ENCODE measurements at places on chromosomes 13 and 19.

DNA sequence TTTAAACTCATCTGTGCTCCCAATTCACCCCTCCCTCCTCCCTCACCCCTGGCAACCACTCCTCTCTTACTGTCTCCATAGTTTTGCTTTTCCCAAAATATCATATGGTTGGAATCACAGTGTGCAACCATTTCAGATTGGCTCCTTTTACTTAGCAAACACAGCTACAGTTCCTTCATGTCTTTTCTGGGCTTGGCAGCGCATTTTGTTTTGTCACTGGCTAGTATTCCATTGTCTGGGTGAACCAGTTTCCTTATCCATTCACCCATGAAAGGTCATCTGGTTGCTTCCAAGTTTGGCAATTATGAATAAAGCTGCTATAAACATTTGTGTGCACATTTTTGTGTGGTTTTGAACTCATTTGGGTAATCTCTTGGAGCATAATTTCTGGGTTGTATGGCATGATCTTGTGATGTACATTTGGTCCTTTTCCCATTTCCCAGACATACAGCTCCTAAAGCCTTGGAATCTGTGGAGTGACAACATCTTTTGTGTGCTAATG is 23.9 kb upstream of the GAS6 start:
- no peak for DNase-seq

- DNase-seq, result peak; percentile 86
Measured at GRCh38 chr19:510606-511100, 3.4 kb downstream of the TPGS1 start.

- DNase-seq, result no peak
Measured at GRCh38 chr19:44596428-44597130, 16.8 kb upstream of the IGSF23 start.

DNA sequence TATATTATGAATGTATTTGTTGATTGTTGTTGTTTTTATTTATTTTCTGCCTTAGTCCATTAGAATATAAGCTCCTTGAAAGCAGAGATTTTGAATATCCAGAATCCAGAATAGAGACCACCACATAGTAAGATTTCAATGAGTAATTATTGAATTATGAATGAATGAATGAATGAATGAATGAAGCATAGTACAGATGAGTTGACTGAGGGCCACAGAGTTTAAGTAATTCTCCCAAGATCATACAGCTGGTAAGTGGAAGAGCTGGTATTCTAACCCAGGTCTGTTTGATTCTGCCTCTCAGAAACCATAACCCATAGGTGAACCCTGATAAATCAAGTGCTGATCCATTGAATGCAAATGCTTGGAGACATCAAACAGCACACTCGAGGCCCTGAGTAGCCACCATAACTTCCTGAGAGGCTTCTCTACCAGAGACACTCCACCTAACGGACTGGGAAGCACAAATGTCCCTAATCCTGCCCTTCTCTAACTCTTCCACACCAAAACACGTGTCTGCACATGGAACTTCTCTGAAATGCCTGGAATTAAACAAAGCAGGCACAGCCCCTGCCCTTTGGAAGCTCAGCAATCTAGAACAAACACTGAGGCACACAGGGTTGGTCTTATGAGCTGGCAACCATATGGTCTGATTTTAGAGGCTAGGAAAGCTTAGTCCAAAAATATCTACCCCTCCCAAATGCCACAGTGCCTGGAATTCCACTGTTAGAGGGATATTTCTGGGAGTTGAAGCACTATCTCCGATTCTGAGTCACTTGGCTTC is 190.1 kb downstream of the FOXO1 start:
- DNase-seq, result no peak

DNA sequence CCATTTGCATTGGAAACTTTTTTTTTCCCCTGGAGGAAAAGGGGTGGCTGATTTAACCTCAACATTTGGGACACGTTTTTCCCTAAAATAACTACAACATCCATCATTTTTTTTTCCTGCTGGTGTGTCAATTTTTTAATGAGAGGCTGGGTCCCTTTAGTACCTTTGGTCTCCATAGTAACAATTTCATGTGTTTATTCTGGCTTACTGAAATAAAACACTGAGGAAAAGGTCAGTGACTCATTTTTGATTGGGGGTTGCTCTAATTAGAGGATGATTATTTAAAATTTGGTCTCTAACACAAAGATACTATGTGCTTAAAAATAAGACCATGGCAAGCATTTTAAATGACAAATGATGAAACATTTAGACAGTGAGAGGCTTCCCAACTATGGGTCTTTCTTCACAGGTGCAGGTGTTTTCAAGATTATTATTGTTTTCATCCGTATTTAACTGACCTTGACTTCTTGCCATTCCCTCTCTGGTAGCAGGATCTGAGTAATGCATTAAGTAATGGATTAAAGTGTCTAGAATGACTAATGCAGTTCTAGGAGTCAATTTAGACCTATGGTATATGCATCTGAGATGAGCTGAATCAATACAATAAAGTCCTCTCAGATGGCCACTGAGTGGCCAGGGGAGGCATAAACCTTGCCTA is 406.4 kb downstream of the KCNRG start:
- DNase-seq, result no peak

DNA sequence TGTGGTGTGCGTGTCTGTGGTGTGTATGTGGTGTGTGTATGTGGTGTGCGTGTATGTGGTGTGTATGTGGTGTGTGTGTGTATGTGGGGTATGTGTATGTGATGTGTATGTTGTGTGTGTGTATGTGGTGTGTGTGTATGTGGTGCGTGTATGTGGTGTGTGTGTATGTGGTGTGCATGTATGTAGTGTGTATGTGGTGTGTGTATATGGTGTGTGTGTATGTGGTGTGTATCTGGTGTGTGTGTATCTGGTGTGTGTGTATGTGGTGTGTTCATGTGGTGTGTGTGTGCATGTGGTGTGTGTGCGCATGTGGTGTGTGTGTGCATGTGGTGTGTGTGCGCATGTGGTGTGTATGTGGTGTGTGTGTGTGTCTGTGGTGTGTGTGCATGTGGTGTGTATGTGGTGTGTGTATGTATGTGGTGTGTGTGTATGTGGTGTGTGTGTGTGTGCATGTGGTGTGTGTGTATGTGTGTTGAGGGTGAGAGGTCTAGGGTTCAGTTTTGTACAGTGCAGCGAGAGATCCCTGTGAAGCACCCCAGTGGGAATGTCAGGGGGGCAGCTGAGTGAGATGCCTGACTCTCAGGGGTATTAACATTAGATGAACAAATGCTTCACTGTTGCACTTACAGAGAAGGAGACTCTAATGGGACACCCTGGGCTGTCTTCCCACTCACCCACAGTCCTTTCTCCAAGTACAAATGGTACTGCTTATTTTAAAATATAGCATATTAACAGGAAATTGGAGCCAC is 61.3 kb upstream of the MEDAG start:
- no peak for DNase-seq

GRCh38 chr19:31421856-31422255 is 72.6 kb upstream of the TSHZ3 start:
- no peak for DNase-seq

- DNase-seq, result no peak
Measured at GRCh38 chr13:52969373-52969772, 59.2 kb upstream of the OLFM4 start.

DNA sequence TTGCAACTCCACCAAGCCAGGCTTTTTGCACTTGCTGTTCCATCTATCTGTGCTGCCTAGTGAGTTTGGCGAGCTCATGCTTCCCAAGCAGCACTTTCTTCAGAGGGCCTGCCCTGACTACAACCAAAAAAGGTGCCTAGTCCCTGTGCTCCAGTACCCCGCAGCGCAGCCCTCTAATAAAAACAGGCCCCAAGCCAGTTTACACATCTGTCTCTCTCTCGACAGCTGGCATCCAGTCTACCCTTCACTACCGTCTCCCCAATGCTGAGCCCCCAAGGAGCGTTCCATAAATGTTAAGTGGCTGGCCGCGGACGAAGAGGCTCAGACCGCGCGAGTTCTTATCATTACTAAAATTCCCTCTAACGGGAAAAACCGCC is 512 bp downstream of the MED4 start:
- DNase-seq, result no peak

DNA sequence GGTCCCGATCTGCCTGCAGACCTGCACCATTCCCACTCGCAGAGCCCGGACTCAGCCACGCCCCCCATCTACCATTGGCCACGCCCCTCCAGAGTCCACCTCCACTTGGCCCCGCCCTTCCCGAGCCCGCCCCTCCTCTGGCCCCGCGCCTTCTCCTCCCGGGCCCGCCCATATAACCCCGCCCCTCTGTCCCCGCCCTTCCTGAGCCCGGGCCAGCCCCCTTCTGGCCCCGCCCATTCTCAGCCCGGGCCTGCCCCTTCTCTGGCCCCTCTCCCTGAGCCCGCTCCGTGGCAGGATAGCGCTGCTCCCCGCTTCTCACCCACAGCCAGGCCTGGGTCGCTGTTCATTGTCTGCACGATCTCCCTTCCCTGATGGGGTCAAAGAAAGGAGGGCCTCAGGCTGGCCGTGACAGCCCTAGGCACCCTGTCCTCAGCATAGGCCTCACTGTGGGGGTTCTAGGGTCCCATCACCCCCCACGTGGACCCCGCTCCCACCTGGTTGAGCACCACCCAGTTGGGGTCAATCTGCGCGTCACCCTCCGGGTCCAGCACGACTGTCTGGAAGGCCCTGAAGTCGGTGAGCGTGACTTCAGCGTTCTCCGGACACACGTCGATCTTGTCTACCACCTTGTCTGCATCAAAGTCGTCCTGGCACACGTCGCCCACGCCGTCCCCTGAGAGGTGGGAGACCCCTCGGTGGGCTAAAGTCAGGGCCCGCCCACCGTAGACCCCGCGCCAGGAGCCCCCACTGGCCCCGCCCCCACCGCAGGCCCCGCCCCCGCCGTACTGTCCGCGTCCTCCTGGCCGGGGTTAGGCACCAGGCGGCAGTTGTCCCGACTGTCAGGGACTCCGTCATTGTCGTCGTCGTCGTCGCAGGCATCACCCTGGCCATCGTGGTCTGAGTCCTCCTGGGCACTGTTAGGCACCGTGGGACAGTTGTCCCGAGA is 5.7 kb downstream of the COMP start:
- DNase-seq, result peak; percentile 80

DNA sequence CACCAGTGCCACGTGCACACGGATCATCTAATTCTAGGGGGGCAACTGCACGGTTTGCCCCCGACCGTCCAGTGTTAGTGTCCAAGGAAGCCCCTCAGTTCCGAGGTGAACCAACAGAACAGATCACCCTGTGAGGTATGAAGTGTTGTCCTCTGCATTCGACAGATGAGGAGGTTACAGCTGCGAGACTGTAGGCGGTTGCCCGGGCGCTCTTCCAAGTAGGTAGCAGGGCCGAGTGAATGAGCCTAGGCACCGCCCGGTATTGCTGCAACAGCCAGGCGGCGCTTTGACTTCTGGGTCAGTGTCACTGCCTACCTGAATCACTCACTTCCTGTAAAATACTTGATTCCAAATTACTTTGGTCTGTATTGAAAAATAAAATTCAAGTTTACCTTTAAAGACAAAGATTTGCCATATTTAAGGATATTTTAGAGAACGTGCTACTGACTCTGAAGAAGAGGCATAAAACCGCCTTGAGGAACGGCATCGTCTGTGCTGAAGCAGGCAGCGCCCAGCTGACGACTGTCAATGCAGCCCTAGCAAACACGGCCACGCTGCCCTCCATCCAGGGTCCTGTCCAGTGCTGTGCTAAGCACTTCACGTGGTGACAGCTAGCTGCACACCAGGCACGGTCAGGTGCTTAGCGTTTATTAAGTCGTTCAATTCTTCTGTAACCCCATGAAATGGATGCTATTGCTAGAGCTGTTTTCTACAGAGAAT is 19.3 kb upstream of the RASA3 start:
- no peak for DNase-seq

Data from activated CD8-positive, alpha-beta memory T cell treated with anti-CD3 and anti-CD28 coated beads for 48 hours (primary cell).